ENCODE measurements at places on chromosomes 2 and 18.

DNA sequence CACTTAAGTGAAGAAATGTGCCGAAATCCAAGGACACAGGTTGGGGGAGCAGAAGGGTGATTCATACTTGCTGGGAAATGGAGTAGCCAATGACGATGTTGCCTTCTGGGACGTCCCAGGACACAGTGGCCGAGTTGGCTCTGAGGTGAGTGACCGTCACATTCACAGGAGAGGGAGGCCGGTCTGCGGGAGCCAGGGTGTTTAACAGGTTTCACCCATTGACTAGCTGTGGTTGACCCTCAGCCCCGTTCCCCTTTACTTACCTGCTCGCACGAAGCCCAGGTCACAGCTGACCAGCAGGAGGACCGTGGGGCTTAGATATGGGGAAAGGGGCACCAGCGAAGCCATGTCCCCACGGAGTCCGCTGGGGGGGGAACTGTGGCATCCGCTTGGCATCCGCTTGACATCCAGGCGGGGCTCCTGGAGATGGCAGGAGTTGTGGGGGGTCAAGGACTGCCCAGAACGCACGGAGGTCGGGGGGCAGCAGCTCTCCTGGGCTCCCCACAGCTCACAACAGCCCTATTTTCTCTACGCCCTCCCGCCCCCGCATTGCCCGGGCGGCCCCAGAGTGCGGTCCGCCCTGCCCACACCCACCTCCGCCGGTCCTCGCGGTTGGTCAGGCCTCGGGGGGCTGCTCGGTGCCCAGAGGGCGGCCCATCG, 586 bp downstream of the FNDC4 start:
- DNase-seq = peak; percentile 75

DNA sequence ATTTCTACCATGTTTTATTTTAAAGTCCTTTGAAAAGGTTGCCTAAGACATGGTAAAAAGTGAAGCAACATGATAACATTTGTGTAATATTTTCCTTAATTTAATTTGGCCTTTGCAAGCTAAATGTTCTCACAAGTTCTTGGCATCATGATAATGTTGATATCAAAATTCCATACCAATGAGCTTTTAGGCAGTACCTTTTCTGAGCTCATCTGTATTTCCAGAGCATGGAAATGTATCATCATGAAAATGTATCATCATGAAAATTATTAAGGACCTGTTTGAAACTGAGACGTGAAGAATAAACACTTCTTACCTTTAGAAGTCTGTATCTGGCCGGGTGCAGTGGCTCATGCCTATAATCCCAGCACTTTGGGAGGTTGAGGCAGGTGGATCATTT, 73.8 kb downstream of the VWC2L start:
- no peak for DNase-seq

- no peak for DNase-seq
Observed at GRCh38 chr2:239552213-239552926, 151.6 kb upstream of the HDAC4 start.

DNA sequence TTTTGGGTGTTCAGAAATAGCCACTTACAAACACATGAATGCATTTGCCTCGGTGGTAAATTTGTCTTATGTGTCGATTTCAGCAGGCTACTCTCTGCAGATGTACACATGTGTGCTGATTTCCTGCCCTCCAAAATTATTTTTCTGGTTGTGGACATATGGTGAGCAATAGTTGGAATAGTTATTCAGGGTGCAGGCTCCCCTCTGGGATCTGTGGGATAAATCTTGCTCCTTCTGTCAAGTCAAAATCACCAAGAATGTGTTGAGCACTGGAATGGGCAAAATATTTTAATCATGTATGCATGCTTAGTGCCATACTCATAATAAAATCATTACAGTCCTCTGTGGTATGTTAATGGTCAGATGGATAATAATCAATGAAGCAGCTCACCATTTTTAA, 684.5 kb downstream of the BCL11A start:
- DNase-seq = no peak

DNA sequence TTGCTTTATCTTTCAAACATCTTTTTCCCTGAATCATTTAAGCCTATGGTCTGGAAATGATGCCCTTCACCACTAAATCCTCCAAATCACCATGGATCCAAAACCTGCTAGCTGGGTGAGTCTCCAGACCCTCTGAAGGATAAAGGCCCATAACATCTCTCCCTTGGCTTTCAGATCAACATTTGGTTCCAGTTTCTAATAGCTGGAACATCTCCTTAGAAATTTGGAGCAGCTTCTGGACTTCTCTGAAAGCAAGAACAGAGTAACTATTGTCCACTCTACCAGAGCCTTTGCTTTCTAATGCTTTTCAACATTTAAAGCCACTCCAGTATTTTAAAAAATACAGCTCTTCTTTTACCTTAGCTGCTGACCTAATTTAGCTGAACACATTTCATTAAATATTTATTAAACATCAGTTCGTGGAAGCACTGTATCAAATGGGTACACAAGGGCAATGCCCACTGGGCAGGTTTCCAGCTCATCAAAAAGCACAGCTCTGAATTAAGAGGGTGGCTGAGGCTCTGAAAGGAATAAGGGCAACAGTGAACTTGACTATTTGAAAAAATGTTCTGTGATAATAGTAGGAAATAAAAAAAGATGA, 75.3 kb downstream of the GALNT3 start:
- DNase-seq = no peak

DNA sequence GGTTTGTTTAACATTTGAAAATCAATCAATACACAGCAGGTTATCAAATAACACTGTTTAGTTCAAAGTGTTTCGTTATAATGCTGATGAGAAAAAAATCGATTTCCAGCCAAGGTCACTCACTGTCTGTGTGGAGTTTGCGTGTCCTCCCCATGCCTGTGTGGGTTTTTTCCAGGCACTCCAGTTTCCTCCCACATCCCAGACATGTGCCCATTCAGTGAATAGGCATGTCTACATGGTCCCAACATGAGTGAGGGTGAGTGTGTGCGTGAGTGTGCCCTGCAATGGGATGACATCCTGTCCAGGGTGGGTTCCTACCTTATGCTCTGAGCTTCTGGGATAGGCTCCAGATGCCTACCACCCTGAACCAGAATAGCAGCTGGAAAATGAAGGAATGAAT, 8.7 kb upstream of the GKN2 start:
- no peak for DNase-seq

GRCh38 chr2:30566631-30567030, 119.6 kb downstream of the LCLAT1 start:
- no peak for DNase-seq

GRCh38 chr2:152058655-152059054, 40.2 kb downstream of the CACNB4 start:
- DNase-seq = no peak

GRCh38 chr2:62531594-62531993, 25.6 kb upstream of the TMEM17 start:
- DNase-seq = no peak

- DNase-seq = no peak
Observed at GRCh38 chr2:231218366-231218765, 19.9 kb downstream of the ARMC9 start.

DNA sequence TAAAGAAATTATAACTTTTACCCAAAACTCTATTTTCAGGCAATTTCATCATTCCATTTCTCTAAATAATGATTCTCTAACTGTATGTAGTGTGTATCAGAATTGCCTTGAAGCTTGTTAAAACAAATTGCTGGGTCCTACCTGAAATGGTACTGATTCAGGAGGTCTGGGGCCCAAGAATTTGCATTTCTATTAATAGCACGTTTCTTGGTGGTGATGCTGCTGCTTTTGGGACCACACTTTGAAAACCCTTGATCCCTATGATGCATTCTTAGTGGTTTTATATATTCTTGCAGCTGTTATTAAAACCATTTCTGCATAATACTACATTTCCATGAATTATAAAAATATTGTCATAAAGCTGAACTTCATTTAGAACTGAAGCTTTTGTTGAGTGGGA, 140.7 kb downstream of the NCK2 start:
- no peak for DNase-seq

- no peak for DNase-seq
Observed at GRCh38 chr2:960061-960736, 9.6 kb downstream of the SNTG2 start.

DNA sequence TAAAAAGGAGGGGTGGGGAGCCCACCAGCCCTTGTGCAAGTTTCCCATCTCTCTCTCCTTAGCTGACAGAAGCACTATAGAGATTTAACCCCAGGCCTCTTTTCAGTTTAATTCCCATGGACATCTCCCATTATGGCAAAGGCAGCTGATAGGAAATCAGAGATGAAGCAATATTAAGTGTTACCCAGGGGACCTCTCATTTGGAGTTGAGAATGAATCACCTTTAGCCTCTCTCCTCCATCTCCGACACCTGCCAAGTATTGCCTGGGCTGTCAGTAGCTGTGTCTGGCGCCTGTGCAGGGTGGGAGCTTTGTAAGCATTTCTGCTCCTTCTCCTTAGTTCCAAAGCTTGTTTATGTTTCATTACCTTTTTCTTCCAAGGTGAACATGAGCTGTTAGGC, 109.0 kb downstream of the AQP4 start:
- no peak for DNase-seq

GRCh38 chr2:240463866-240464481, 28.5 kb downstream of the GPC1 start:
- DNase-seq = no peak

DNA sequence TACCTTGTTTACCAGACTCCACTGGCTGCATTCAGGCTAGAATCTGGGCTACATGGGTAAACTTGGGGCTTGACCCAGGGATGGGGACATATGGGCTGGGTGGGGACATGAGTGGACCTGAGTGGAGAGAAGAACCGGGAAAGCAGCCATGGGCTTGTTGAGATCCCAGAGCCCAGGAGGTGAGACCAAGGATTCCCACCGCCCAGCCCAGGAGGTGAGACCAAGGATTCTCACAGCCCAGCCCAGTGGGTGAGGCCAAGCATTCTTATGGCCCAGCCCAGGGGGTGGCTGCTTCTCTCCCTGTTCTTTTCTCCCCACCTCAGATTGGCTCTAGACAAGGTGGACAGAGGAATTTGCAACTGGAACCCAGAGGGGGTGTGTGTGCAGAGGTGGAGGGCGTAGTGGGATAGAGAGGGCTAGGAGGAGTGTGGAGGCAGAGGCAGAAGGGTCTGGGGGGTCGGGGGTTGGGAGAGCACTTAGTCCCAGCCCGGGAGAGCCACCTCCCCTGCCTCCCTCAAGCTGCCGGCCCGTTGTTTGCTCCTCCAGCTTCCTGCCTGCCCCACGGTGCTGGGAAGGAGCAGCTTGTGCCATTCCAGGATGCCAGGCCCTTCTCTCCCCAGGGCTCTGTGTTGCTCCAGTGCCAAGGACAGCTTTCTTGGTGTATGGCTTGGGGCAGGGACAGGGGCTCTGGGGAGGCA, 25.6 kb downstream of the GLI2 start:
- DNase-seq = no peak

- no peak for DNase-seq
Observed at GRCh38 chr2:219997341-219997851, 370.0 kb downstream of the SLC4A3 start.

DNA sequence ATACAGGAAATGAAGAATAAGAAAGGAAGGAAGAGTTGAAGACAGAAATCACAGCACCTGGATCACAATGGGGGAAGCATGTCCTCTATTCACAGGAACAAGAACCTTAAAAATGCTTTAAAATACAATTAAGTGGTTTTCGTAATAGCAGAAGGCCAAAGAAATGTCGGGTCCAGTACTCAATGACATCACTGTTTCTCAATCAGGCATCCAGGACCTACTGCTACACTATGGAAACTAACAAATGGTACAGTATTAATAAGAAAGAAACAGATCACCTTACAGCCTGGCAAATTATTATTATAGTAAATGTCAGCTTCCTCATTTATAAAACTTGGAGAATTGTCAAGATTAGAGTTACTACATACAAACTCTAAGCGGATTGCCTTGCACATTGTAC, 15.8 kb downstream of the HNRNPLL start:
- no peak for DNase-seq

- no peak for DNase-seq
Observed at GRCh38 chr2:112621790-112622527, 23.8 kb upstream of the SLC20A1 start.

GRCh38 chr18:11851806-11852337, 659 bp downstream of the CHMP1B start:
- DNase-seq = peak; percentile 44
